ENCODE measurements at places on chromosomes 16 and 17.

- DNase-seq, result no peak
Measured at GRCh38 chr16:168424-168823, 2.6 kb downstream of the HBM start.

- DNase-seq, result no peak
Measured at GRCh38 chr17:76918811-76919210, 50.6 kb downstream of the MGAT5B start.

DNA sequence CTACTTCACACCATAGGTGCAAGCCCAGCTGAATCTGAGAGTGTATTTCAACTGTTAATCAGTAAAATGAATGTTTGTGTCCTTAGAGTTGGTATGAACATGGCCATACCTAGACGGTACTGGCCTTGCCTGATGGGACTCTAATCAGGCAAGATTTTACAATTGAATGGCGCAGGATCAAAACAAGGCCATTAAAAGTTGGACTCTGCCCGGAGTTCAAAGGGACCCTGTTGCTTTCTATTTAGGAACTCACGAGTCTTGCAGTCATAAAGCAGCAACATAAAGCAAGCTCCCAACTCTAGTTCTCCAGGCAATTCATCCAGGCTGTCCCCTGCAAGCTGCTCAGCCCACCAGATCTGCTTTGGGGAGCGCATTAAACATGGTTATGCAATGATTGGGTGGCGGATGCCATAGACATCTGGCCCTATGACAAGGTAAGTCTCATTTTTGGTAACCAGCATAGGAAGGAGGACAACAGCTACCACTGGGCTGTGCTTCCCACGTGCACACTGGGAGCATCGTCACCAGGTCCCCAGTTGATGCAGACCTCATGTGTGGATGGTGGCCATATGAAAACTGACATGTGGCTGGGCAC lies 8.8 kb downstream of the TMEM186 start:
- DNase-seq, result no peak

GRCh38 chr16:88346680-88347505 lies 35.9 kb upstream of the ZNF469 start:
- DNase-seq, result no peak

DNA sequence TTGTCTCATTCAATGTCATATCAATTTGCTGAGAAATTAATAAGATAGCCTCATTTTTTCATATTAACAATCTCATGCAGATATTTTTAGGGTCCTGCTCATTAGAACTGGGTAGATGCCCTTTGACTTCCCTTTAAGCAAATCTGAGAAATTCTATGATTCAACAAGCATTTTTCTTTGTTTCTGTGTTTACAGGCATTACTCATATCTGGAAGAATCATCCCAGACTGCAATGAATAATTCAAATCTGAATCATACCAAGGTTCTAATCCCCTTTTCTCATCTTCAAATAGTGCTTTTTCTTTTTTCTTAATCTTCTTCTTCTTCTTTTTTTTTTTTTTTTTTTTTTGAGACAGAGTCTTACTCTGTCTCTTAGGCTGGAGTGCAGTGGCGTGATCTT lies 69.2 kb upstream of the KIFC3 start:
- no peak for DNase-seq

DNA sequence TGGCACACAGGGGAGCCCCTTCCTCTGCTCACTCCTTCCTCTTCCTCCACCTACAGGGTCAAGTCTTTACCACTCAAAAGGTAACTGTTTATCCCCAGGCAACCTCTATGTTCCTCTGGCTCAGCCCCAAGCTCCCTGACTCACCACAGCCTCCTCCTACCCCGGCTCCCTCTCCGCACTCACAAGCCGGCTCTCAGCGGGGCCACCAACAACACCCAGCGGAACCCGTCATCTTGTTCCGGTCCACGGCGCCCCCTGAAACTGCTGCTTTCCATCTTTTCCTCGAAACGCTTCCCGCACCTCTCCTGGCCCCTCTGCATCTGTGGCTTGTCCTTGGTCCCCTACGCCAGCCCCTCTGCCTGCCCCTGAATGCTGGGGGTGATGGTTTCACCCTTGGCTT lies 58.4 kb downstream of the NXN start:
- no peak for DNase-seq

GRCh38 chr16:72313903-72314302 lies 141.9 kb upstream of the PMFBP1 start:
- no peak for DNase-seq

GRCh38 chr17:51398687-51399086 lies 138.3 kb downstream of the UTP18 start:
- DNase-seq, result no peak

DNA sequence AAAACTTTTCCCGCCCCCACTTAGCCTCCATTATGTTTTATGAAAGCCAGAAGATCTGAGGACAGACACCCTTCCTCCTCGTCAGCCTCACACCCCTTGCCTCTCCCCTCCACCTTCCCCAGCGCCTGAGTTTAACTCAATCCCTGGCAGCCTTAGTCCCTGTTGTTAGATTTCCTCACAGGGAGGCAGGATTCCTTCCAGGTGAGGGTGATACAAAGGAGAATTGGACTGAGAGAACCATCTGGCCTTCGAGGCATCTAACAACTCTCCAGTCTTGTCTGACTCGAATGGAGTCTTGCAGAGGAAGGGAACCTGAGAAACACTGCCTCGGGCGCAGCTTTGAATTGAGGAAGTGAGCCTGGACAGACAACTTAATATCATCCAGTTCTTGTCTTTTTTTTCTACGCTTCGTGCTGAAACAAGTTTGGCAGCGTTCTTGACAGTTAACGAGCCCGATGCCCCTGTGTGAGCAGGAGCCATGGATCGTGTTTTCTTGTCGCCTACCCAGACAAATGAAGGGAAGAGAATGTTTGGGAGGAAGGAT lies 1.3 kb upstream of the ZNF768 start:
- DNase-seq, result no peak

DNA sequence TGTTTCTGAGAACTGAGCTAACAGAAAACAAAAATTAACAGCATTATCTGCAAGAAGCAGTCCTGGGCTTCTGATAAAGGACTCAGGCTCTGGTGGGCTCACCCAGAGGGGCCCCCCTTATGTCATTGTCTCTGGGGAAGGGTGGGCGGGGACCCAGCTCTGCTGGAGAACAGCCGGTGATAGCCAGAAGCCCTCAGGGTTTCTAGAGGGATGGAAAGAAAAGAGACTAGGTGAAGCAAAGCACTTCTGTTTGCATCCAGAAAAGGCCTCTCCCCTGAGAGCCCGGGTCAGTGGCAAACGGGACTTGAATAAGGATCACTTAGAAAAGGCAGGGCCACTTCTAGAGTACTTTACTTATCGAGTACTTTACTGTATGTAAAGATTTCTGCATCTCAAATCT lies 7.0 kb upstream of the CDC42EP4 start:
- DNase-seq, result no peak

DNA sequence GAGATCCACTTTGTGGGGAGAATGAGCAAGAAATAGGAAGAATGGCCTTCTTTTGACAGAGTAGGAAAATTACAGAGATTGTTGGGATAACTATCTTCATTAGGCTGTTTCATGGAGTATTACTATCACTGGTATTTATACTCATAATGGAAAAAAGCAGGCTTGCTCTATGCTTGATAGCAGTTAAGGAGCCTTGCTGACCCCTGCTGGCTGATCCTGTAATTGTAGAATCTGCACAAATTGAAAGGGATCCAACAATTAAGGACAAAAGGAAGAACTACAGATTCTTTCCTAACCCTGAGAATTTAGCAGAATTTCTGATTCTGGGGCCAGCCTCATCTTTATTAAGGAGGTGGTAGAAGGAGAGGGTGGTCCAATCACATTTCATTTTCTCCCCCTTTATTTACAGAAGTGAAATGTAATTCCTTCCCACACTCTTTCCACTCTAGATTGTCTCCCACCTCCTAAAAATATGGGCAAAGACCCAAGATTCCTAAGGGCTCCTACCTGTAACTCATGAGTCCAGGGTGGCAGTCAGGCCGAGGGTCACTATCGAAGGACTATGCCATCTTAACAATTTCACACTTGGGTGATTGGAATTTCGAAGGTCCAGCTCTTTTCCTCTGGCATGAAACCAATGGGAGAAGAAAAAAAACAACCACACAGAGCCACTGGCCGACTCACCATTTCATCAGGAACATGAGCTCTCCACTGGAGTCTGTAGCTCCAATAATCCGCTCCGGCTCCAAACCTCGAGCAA lies 26.3 kb downstream of the NFE2L1 start:
- peak; percentile 16 for DNase-seq

GRCh38 chr17:27573971-27574525 lies 56.9 kb upstream of the LGALS9 start:
- no peak for DNase-seq

- DNase-seq, result no peak
Measured at GRCh38 chr16:66936889-66937554, 1.7 kb downstream of the CES2 start.

- DNase-seq, result no peak
Measured at GRCh38 chr16:8464979-8465378, 125.3 kb downstream of the TMEM114 start.

- no peak for DNase-seq
Measured at GRCh38 chr17:37084372-37084771, 135.6 kb downstream of the AATF start.

DNA sequence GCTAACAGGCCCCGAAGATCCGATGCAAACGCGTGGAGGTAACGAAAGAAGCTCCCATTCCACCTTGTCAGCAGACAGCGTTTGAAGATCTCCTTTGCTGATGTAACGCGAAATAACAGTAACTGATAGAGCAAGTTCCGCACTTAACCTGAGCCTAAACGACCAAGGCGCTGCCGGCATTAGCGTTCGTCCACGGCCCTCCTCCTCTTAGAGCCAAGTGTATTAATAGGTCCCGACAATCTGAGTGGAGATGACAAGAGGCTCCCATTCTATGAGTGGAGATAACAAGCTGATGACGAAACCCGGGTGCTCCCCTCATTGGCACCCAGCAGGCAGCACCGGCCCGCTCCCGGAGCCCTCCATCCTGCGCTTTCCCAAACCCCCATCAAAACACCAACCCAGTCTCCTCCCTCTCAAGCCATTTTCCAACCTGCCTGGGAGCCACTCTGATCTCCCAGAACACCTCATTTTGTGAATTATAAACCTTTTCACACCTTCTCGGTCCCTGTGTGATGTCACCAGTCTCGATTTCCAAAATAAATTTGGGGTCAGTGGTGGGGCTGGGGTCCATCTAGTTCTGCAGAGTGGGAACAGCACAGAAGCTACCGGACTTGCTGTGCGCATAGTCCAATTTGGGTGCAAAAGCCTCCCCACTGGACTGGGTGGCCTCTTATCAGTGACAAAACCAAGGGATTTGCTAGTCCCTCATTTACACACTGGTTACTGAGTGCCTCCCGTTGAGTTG lies 35.4 kb upstream of the ARL4D start:
- no peak for DNase-seq

DNA sequence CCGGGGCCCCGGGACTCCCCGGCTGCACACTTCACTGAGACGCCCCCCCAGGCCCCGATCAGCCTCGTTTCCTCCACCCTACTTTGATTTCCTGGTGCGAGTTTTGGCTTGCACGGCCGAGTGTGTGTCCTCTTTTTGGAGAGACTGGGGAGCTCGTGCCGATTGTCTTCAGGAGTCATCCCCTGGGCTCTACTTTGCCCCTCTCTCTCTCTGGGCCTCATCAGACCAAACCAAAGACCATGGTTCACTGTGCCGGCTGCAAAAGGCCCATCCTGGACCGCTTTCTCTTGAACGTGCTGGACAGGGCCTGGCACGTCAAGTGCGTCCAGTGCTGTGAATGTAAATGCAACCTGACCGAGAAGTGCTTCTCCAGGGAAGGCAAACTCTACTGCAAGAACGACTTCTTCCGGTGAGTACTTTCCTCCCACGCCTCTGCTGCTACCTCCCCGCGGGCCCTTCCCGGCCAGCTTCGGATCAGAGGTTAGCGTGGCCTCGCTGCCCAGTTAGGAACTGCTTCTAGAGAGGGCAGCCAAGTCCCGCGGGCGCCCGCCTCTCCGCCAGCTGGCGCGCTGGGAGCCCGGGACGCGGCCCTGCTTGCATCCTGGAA lies 787 bp downstream of the LHX1 start:
- no peak for DNase-seq

DNA sequence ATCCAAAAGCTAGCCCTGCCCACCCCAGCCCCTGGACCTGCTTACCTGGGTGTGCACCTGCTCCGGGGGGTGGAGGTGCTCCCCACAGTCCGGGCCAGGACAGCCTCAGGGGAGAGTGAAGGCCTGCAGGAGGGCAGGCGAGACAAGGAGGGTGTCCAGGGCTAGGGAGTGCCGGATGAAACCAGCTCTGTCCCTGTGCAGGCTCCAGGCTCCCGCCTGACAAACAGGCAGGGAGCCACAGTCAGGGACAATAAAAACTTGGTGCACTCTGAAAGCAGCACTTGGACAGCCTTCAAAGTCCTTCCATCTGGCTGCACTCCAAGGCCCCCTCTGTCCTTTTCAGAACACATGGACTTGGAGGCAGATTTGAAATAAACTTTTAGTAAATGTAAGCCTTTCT lies 3.9 kb downstream of the PAQR4 start:
- DNase-seq, result no peak

DNA sequence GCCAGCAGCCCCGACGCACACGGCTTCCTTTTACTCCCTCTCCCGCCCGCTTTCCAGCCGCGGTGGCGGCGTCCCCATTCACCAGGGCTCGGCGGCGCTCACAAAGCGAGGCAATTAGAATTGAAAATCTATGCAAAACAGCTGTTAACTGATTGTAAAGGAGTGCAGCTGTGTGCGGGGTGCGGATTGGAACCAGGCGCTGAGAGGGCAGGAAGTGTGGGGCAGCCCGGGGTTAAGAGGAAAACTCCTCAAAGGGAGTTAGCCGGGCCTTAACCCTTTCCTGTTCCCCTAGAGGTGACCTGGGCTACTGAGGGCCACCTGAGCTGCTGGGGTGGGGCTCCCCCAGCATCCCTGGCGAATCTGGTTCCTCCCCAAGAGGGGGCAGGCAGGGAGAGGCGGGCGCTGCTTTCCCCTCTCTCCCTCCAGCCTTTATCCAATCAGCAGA lies 5.8 kb upstream of the GSE1 start:
- no peak for DNase-seq

GRCh38 chr16:50665128-50665878 lies 15.8 kb downstream of the SNX20 start:
- peak; percentile 44 for DNase-seq

- DNase-seq, result no peak
Measured at GRCh38 chr16:52631711-52632110, 84.8 kb upstream of the TOX3 start.

DNA sequence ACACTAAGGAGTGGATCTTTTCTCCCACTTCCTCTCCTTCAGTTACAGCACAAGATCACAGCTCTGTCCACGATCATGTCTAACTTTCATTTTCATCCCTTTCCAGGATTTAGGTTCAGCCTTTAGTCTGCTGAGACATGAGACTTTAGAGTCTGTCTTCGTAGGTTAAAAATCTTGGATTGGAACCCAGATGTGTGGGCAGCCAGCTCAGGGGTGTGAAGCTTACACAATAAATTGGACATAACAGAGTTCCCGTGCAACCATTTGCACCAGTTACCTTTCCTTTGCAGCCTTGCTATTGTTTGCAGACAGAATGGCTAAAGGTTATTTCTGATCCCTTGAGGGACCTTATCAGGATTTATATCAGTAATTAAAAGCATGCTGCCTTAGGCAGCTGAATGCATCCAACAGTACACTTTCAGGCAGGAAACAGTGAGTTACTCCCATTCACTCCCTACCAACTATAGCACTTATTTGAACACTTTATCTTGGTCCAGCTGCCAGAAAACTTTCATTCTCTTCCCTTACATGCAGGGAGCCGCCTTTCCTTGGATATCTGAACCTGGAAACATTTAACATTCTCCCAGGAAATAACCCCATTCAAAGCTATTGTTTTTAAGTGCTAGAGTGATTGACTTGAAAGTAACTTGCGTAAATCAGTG lies 87.3 kb downstream of the TMEM100 start:
- no peak for DNase-seq

GRCh38 chr17:42192189-42193126 lies 1.8 kb downstream of the GHDC start:
- DNase-seq, result no peak

- DNase-seq, result no peak
Measured at GRCh38 chr17:1491443-1492248, 840 bp downstream of the MYO1C start.

Data from NCI-H524 (cell line).